CD4-positive, alpha-beta memory T cell (primary cell): ENCODE measurements at places on chromosomes 5 and 9. TPM values are rescaled to one million over a fixed set of nuclear protein-coding genes. Genes with fewer than 3 reads are reported as not detected.

Gene HOMER1
- 1.7 TPM for polyA plus RNA-seq

Gene WDR38
- not detected for polyA plus RNA-seq

Gene EGFL7
- 0.64 TPM for polyA plus RNA-seq

Gene LCN1
- polyA plus RNA-seq: not detected

Gene NR6A1
- not detected for polyA plus RNA-seq

Gene PHPT1
- polyA plus RNA-seq: 88.4 TPM
